Effector memory CD4-positive, alpha-beta T cell (primary cell): ENCODE measurements at places on chromosomes 4 and X.
A peak's percentile ranks its signal among the peaks of the same experiment; 100 is the strongest.

GRCh38 chr4:1378559-1379231 lies 27.5 kb downstream of the NKX1-1 start:
- DNase-seq = no peak

GRCh38 chr4:102247041-102247440 lies 98.2 kb downstream of the SLC39A8 start:
- DNase-seq = no peak

- DNase-seq = no peak
Observed at GRCh38 chrX:155313766-155314165, 20.6 kb downstream of the CLIC2 start.

DNA sequence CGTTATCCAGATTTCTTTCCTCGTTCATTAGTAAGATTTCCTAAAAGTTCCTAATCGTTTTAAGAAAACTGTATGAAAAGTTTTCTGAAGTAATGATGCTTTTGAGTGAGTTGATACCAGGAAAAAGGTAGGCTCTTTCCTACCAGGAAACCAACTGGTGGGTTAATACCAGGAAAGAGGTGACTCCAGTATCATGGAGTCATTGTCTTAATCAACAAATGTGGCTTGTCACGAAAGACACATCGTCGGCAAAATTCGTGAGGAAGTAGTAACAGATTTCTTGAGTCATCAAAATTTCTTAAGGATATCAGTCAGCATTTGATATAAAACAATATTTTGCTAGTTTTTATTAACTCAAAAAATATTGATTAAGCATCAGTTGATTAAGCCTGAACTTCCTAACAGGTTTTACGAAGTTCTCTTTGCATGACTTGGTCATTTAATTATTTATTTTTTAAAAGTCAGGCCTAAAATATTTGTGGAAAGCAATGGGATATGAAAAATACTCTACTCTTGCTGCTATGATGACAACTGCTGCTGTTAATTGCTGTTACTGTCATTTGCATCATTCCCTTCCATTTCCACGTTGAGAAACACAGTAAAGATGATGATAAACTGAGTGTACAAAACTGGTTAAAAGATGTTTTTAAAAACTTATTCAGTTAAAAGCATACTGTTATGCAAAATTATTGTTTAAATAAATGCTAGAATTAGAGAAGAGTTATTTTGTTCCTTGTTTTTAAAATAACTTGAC lies 3.2 kb upstream of the PPBP start:
- no peak for DNase-seq

- DNase-seq = no peak
Observed at GRCh38 chrX:43676971-43677572, 21.0 kb downstream of the MAOA start.

- DNase-seq = no peak
Observed at GRCh38 chrX:154649503-154650220, 3.7 kb downstream of the CTAG2 start.

GRCh38 chr4:140367738-140368137 lies 5.7 kb upstream of the SCOC start:
- no peak for DNase-seq

DNA sequence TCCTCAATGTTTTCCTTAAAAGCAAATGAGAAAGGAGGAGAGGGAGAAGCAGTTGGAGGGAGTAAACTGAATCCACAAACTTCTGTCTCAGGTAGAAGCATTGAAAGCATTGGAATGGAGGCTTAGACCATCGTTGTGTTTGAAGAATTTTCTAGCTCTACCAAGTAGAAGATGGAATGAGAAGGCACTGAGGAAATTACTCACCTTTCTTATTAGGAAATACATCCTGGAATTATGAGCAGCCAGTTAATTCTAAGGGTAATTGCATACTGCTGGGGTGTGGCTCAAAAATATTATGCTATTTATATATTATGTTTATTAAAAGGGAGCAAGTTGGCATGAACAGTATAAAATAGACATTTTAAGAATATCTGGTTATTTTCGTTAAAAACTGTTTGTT lies 12.9 kb downstream of the PGM2 start:
- DNase-seq = no peak

DNA sequence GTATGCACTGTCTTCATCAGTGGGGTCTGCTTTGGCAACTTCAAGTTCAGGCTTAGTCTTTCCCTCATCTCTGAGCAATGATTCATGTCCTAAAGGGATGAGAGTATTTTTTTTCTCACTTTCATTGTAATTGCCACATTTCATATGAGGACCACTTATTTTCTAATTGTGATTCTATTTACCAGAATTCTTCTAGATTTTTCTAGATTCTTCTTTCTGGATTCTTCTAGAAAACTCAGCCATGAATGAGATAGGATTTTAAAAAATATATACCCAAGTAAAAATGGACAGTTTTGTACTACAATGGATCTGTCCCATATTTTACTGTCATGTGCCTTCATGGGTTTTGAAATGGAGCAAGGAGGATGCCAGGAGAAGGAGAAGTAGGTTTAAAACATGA lies 78.4 kb downstream of the TSPAN7 start:
- no peak for DNase-seq

DNA sequence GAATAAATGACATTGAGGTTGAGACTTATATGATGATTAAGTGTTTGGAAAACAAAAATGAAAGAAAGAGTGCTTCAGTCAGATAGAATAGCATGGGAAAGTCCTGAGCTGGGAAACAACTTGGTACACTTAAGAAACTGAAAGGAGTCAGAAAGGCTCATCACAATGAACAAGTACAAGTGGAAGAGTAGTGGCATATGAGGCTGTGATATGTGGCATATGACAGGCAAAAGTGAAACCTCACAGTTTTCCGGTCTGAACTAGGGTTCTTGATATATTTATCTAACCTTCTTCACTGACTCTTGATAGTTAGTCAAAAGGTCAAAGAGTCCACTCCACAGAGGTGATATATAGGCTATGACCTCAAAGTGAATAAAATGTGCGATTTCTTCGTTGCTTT lies 537.1 kb upstream of the CXorf51A start:
- DNase-seq = no peak

GRCh38 chr4:37872310-37872988 lies 18.4 kb upstream of the TBC1D1 start:
- DNase-seq = no peak

DNA sequence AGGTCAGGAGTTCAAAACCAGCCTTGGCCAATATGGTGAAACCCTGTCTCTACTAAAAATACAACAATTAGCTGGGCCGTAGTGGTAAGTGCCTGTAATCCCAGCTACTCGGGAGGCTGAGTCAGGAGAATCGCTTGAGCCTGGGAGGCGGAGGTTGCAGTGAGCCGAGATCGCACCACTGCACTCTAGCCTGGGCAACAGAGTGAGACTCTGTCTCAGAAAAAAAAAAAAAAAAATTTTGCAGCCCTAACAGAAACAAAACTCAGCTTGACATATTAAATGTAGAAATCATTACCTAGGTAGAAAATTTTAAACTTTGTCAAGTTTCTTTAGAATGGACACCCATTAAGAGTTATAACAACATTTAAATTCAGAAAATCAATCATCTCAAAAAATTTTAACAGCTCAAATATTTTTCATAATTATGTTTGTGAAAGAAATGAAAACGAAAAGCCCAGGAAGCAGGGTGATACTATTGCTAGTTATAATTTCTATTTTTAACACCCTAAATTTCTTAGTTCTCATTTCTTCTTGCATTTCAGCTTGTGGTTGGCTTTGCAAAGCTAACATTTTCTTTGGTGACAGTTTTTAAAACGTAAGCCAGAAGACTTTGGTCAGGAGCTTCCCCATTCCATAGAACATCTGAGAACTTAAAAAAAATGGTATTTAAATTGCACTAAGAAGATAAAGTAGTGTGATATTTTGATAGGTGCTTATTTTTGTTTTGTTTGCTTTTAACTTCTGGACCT lies 33.3 kb upstream of the RBBP7 start:
- DNase-seq = no peak

- DNase-seq = no peak
Observed at GRCh38 chr4:22859318-22859717, 166.6 kb downstream of the GBA3 start.

DNA sequence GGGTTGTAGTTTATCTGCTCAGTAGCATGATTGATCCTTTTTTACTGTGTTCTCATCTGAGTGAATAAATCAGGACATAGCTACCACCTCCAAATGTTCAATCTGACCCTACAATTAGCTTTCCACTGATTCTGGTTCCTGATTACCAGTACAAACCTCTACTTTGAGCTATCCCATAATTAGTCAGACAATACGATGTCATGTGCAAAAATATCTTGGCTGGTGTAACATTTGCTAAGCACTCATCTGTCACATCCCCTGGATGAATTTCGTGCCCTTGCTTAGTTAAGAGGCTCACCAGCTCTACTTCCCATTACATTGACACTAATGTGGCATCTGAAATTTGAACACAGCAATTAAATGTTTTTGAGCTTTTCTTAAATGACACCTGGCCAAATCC lies 1101.0 kb upstream of the PCDH7 start:
- no peak for DNase-seq

GRCh38 chr4:90127706-90128345 lies 632 bp downstream of the CCSER1 start:
- DNase-seq = no peak

DNA sequence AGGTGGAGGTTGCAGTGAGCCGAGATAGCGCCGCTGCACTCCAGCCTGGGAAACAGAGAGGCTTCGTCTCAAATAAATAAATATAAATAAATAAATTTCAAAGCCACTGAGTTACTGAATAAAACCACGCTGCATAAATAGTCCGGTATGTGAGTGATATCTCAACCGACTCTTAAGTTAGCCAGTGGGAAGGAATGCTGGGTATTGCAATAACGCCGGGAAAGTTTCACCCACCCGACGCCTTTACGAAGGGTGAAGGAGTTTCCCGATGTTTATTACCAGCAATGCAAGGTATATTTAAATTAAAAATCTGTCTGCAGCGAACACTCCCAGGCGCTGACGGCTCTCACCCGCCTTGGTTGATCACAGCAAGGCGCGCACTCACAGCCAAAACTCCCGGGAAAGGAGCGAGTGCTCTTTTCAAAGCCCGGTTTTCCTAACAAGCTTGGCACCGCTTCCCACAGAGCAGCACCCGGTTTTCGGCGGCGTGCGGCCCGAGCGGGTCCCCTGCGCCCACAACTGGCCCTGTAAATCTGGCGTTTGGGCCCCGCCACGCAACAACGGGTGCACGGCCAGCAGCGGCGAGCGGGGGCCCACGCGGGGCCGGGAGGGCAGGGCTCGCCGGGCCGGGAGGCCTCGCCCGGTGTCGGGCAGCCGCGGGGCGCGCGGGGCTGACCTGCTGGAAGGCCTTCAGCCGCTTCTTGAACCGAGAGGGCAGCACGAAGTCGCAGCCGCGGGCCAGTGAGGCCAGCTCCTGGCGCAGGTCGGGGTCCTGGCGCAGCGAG lies 13.7 kb downstream of the PPP2R3B start:
- DNase-seq = no peak

DNA sequence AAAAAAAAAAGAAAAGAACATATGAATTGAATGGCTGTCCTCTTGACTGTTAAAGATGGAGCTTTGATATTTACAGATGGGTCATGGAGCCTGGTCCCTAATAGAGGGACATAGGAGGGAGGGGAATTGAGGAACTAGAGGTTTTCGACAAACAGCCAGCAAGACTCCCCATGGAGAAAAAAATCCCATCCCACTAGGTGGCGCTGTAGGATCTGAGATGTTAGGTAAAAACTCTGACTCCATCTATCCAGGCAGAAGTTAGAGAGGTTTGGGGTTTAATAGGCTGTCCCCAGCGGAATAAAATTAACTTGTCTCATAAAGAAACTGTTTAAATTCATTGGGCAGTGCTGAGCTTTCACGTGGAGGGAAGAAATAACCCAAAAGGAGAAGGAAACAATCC lies 45.9 kb downstream of the HMGB2 start:
- DNase-seq = peak; percentile 10

DNA sequence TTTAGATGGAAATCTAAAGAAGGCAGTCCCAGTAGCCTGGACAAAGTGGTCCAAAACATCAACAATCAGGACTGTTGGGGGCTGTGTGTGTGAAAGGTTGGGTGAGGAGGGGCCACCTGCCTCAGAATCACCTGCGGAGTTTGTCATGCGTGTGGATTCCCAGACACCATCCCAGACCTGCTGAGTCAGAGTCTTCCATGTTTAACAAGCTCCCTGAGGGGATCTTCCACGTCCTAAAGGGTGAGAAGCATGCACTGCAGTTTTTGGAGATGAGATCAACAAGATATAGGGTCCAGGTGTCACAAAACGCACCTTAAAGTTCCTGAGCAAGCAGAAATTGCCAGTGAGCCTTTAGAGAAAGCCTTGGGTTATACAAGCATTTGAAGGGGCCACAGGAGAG lies 207.0 kb upstream of the FAM9B start:
- no peak for DNase-seq

DNA sequence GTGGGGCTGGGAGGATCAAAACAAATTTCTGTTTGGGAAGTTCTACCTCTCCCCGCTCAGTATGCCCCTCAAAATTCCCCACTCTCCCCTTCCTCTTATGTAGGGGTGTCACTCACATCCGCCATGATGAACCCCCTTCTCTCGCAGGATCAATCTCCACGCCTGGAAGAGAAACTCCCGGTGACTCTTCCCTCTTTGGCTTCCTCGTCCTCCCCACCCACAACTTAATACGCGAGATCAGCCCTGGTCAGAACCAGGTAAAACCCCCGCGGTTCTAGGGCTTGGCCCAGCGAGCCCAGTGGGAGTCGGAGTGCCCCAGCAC lies 427 bp downstream of the LAMTOR3 start:
- no peak for DNase-seq

DNA sequence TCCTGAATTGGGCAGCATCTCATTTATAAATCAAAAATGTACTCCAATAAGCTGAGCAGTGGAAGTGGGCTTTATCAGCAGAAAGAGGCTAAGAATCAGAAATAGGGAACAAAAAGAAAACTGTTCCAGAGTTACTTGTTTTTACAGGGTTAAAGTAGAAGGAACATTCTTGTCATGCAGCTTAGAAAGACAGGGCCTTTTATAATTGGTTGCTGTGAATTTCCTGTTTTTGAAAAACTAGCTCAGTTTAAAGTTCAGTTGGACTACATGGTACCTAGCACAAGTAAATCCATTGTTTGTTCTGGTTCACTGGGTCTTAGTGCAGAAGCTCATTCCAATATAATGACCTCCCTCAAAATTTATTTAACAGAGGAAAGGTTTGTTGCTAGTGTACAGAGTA lies 200.8 kb downstream of the GRIA2 start:
- DNase-seq = no peak

- no peak for DNase-seq
Observed at GRCh38 chr4:148795156-148795864, 353.1 kb upstream of the NR3C2 start.

- DNase-seq = no peak
Observed at GRCh38 chr4:38666766-38667084, 2.7 kb downstream of the KLF3 start.

DNA sequence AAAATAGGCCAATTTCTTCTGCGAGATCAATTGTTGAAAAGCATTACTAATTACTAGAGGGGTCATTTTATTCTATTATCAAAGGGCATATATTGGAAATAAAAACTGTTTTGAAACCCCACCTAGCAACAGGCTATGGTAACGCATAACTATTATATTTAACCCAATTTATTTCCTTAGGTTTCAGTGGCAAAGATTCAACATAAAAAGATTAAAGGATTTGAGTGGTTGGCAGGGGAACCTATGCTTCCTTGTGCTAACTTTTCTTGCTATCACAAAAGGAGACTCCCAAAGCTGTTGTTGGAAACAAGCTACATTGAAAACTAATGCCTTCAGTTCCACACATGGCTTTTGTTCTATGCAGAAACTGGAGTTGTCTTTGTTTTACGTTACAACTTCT lies 166.9 kb upstream of the KLF3 start:
- DNase-seq = no peak

GRCh38 chr4:154595807-154596206 lies 5.3 kb upstream of the FGA start:
- DNase-seq = no peak
